PC-3 (cell line): ENCODE measurements at places on chromosomes 3 and 15. TPM values are rescaled to one million over a fixed set of nuclear protein-coding genes. Genes with fewer than 3 reads are reported as not detected.

DNA sequence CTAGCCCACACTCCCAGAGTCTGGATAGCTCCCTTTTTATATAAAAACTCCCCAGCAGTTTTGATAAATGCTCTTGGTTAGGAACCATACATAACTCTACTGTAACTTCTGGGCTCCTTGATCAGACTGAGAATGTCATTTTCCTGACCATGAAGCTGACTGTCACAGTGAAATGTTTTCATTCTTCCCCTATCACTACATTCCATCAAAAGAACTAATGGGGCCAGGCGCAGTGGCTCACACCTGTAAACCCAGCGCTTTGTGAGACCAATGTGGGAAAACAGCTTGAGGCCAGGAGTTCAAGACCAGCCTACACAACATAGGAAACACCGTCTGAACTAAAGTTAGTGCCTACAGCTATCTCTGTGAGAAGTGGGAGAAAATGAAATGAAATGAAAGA lies 72.8 kb upstream of the MYO5C start:
- DNase-seq, result peak; percentile 4

The IL17RE gene
- 4.0 and 4.7 TPM in 2 replicates for total RNA-seq

The GOLGA8R gene
- total RNA-seq, result 0.07 and 0.69 TPM in 2 replicates

The SLC12A1 gene
- not detected in 2 replicates for total RNA-seq

- DNase-seq, result no peak
Observed at GRCh38 chr15:40357246-40357645, 773 bp upstream of the DISP2 start.

DNA sequence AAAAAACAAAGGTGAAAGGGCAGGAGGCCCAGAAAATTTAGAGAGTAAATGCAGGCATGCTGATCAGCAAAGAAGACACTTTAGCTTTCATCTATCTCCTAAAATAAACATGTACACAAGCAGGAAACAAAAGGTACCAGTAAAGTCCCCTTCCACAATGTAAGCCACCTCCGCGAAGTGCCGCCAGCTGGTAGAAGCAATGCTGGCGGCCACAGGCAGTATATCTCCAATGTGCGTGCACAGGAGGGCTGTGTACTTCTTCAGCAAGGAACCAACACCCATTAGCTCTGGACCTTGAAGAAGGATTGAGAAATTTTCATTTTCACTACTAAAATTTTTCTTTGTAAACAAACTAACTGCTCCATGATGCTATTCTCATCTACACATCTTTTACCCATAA lies 75.4 kb downstream of the HERC2 start:
- DNase-seq, result no peak

The PAQR5 gene
- total RNA-seq, result 12.2 and 16.5 TPM in 2 replicates

- DNase-seq, result no peak
Observed at GRCh38 chr3:9795207-9795606, 2.3 kb downstream of the ARPC4 start.

- DNase-seq, result no peak
Observed at GRCh38 chr15:71458089-71458660, 342.9 kb downstream of the THSD4 start.

The CAPN3 gene
- 0.40 TPM in 1 of 2 replicates, not detected in the other for total RNA-seq

- no peak for DNase-seq
Observed at GRCh38 chr3:66383023-66383422, 117.8 kb downstream of the LRIG1 start.

DNA sequence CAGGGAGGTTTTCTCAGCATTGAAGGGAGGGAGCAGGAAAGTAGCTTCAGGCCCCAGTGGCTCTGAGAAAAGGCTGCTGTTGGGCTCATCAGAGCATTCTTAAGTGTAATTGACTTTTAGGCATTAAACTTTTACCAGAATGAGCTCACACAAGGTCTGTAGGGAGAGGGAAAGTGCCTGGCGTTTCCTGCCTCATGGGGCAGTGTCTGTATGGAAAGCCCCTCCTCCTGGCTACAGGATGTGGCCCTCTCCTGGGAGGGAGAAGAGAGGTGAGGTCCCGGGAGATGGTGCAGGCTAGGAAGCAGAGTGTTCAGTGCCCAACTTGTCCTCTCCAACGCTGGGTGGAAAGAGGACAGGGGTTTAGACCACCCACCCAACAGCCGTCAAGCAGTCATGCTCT lies 21.3 kb upstream of the SCN10A start:
- no peak for DNase-seq

DNA sequence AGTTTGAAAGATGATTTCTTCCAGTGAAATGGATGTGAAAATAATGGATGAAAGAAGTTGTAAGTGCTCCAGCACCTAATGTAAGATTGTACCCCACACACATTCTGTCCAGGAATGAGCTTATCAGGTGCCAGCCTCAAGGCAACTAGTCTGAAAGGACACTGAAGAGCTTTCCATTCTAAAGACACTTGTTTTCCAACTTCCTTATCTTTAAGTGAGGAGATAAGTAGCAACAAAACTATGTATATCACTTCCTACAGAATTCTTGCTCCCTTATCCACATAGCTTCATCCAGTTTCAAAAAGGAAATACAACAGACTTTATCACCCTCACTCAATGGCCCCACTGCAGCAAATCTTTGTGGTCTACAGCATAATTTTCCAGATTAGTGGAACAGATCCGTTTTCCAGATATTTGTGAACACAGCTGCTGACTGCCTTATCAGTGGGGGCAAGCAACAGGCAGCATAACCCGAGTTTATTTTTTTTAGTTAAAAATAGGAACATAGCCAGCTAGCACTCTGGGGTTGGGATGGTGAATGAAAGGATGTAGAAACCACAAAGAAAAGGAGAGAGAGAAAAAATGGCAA lies 60.6 kb downstream of the CD200R1L start:
- no peak for DNase-seq
